ENCODE measurements at places on chromosomes 16 and 17.

DNA sequence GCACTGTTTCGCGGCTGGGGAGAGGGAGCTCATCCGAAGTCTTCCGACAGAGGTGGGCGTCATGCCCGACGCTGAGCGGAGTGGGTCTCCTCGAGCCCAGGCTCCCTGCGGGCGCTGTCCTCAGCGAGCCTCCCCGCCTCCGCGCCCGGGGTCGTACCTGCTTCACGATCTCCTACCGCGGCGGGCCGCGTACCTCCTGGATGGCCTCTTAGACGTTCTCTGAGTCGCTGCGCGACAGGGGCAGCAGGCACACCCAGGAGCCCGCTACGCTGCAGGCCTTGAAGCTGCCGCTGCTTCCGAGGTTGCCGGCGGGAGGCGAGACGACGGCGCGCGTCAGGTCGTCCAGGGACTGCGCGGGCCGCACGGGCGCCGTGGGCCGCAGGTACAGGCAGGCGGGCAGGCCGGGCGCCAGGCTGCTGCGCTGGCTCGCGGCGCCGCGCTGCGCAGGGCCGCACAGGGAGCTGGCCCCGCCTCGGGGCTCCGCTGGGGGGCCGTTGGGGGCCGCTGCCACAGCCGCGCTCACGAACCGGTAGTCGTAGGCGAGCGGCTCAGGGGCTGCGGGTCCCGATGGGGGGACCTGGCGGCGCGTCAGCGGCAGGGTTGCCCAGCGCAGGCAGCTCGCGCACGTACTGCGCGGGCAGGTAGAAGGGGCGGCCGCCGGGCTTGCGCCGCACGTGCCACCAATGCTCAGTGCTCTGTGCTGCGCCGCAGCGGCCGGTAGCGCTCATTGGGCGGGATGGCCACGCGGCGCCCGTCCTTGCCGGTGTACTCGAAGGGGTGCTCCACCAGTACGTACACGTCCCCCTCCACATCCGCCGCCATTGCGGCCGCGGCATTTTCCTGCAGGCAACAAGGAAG lies 116.4 kb upstream of the SMURF2 start:
- no peak for DNase-seq

DNA sequence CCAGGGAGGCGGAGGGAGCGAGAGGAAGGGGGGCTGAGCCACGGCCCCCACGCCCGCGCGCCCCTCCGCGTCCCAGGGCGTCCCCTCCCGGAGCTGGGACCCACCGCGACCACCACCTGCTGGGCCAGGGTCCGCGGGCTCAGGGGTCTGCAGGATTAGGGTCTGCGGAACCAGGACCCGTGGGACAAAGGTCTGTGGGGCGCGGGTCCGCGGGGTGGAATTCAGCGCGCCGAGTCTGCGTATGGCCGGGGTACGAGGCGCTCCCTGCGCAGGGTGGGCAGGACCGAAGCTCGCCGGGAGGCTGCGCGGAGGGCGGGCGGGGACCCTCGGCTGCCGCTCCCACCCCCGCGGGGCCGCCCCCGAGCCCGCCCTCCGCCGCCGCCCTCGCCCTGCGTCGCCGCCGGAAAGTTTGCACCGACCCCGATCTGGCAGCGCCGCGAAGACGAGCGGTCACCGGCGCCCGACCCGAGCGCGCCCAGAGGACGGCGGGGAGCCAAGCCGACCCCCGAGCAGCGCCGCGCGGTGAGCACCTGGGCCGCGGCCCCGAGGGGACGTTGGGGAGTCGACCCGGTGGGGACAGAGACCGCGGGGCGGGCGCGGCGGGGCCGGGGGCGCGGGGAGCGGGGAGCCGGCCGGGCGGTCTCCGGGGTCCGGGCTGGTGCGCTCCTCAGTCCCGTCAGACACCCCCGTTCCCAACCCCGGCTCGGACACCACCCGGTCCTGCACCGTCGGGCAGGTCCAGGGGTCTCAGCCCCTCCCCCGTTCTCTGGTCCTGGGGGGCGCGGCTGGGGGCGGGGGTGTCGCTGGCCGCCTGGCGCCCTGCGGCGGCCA lies at the start of gene GCGR:
TSS of gene GCGR (plus strand) at position 423 of the 831 bp plus-strand sequence. CDS start 4,869 bp downstream, outside the sequence.
- DNase-seq, result no peak

- no peak for DNase-seq
These were observed 122.3 kb downstream of the GOSR1 start for GRCh38 chr17:30599428-30600059.

DNA sequence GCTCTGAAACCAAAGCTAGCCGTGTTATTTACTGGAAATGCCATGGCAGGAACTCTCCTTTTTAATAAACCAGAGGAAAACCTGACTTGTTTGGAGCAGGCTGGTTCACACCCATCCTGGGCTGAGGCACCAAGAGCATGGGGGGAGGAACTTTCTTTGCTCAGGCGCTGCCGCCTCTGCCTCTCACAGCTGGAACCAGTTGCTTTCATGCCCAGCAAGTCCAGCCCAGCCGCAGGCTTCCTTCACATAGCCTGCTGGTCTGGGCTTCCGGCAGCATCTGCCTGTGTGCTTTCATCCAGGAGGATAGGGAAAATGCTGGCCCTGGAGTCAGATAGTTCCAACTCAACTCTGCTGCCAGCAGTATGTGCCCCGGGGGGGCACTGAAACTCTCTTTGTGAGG lies 88.1 kb upstream of the ASIC2 start:
- DNase-seq, result no peak

Measured in prostate gland (tissue), 2 donors.